ENCODE measurements at places on chromosomes 13 and 19.

- no peak for DNase-seq
These were observed 7.9 kb downstream of the DENND1C start for GRCh38 chr19:6473647-6474046.

DNA sequence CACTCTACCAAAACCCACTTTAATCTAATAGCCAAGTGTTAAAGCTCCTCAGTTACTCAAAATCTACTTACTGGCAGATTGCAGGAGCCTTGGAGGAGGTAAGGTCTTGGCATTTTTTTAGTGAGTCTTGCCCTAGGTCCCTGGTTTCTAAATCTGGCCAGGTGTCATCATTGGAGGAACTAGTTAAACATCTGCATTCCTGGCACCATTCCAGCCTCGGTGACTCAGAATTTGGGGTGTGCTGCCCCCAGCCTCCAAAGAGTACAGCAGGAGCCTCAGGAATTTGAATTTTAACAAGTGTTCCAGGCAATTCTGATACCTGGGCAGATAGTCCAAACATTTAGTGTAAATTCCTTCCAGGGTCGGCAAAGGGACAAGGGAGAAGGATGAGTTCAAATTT, 37.4 kb downstream of the KLF5 start:
- DNase-seq, result no peak

DNA sequence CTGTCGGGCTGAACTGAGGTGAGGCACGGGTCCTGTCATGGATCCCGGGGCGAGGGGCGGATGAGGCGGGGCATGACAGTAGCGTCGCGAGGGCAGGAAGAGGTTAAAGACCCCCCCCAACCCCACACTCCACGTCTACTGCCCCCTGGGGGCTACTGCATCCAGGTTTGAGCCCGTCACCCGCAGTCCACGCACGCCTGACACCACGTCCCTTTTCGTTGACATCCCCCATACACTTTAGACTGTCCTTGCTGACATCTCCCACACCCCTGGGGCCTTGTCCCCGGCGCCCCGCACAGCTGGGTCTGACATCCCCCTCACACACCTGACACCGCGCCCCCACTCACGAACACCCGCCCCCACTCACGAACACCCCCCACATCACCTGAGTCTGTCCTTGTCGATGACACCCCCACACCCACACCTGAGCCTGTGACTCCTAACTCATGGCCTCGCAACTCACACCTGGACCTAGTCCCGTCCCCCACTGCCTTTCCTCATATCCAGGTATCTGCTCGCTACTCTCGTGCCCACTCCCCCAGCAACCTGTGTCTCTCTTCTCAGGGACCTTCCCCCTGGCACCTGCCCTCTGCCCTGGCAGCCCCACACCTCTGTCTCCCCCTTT, 416 bp downstream of the SLC25A42 start:
- DNase-seq, result no peak

- DNase-seq, result no peak
These were observed 2.1 kb downstream of the ZIC5 start for GRCh38 chr13:99969453-99969918.

DNA sequence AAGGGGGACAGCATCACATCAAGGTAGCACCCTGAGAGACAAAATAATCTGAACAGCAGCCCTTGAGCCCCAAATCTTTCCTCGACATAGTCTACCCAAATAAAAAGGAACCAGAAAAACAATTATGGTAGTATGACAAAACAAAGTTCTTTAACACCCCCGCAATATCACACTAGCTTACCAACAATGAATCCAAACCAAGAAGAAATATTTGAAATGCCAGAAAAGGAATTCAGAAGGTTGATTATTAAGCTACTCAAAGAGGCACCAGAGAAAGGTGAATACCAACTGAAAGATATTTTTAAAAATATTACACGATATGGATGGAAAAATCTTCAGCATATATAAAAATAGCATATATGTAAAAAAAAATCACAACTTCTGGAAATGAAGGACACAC, 252.9 kb upstream of the SLITRK6 start:
- DNase-seq, result no peak

DNA sequence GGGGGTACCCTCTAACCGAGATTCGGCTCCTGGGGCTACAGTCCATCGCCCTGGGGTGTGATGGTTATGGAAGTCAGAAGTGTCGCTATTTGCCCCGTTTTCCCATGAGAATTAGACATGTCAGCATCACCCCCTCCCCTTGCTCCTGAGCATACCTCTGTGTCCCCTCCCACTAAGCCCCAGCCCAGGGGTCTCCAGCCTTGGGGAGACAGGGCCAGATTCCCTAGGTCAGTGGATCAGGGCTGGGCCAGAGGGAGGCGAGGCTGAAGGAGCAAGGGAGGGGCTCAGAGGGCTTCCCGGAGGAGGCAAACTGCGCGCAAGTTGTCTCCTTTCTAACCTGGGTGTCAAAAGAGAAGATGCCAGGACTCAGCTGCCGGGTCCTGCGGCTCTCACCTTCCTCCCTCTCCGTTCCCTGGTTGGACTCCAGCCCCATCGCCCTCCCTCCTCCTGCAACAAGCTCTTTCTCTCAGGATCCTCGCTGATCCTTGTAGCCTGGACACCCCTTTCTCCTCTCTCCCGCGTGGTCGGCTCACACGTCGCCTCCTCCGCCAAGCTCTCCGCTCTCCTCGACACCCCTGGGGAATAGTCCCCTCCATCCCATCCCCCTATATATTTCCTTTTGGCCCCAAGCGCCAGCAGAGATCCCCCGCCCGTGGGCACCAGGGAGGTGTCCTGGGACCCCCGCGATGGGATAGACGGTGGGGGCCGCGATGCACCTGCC, 459 bp upstream of the TMEM59L start:
- no peak for DNase-seq

GRCh38 chr13:44184740-44185139, 188.9 kb upstream of the SERP2 start:
- no peak for DNase-seq
